ENCODE measurements at places on chromosomes 5 and 9.

GRCh38 chr5:59197911-59198310 is 615.0 kb downstream of the RAB3C start:
- DNase-seq: no peak

DNA sequence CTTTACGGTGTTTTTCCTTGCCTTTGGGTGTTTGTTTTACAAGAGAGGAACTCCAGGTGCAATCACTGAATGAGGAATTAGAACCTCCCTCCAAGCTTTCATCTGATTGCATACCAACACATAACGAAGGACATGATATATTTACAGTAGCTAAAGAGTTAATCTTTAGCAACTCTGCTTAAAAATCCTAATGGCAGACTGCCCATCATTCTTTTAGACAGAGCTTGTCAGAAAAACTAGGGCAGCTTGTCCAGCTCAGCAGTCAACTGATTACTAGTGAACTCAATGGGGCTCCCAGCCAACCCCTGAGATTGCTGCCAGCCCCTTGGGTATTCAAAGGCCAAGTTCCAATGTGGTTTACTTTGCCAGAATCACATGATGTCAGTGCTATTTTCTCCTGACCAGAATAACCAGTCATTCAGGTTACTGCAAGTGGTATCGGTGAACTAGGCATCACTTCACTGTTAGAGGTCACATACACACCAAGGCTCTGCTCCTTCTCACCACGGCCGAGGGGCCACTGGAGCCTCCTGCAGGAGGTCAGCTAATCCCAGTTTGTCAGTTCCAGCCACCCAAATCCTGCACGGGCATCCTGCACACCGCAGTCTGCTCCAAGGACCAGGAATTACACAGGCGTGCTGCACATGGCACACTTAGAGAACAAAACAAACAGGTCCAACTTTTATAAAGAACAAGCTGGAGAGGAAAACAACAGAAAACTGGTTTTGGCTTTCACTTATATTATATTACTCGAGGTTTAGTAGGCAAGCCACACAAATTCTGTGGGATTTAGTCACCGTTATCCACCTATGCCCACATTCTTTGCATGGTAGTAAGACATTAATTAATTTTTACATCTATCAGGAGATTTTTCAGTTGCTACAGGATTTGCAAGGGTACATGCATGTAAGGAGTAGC is 62.5 kb downstream of the NFIB start:
- DNase-seq: no peak

DNA sequence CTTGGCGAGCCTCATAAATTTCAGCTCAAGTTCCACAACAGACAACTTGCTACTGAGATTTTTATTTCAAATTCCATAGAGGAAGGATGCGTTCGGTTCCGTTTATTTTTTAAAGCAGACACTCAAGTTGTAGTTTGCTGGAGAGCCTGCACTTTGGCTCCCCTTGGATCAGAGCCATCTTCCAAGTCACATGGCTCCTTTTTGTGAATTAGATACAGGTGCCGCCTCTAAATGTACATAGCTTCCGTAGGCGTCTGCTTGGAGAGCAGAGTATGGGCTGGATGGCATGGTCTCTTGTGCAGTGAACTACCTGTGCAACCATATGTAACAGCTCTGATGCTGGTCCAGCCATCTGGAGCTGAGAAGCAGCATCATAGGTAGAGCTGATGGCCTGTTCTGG is 73.9 kb upstream of the WWC1 start:
- DNase-seq: no peak

GRCh38 chr9:81490605-81491331 is 198.6 kb downstream of the TLE1 start:
- DNase-seq: no peak

DNA sequence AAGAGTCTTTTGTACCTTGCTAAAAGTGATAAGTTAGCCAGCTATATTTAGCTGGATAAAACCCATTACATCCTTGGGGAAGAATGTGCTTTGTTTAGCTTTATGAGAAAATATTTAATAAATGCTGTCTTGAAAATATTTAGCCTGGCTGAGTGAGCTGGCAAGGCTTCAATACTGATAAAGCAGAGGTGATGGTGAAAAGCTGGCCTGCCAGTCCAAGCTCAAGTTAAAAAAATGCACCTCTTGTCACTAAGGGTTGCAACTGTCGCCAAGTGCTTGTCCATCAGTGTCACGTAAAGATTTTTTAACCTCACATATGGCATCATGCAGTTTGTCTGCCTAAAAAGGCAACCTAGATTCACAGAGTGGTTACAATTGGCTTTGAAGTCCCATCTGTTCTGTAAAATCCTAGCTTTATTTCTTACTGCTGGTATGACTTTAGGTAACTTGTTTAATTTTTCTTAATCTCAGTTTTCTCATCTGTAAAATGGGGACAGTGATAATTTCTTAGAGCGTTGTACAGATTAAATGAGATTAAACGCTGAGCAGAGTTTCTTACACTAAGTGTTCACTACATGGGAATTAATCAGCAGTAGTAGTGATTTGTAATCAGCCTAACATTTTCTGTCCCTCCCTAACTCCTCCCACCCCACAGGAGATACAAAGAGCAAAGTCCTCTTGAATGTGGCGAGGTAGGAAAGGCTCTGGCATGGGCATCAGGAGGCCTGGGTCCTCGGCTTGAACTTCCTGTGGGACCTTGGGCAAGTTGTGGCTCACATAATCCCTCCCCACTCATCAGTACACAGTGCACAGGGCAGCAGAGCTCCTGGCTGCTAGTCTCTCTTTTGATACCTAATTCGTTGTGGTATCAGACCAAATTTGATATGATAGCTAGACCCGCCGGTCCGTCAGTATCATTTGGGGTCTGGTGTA is 48.7 kb downstream of the PIK3R1 start:
- no peak for DNase-seq

- no peak for DNase-seq
Observed at GRCh38 chr5:15943487-15943886, 236.1 kb downstream of the MARCHF11 start.

- DNase-seq: no peak
Observed at GRCh38 chr5:95080030-95080429, 204.9 kb downstream of the MCTP1 start.

DNA sequence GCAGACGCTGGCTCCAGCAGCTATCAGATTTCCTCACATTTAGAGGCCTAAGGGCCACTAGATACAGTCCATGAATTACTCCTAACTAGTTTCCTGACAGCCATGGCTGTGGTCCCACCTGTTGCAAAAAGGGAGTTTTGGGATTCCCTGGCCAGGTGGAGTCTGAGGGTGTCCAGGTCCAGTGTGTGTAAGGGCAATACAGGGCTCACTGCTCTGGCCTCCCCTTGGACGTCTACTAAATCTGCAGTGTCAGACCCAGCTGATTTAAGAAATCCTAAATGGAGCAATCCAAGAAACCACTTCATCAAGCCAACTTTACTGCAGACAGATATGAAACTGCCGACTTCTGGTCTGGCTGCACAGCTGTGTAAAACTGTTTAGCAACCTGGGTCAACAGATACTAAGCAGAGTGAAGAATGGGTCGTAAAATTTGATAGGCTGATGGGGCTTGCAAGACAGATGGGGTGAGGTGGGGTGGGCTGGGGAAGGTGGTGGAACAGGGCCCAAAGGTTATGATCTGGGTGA is 116.4 kb downstream of the GADD45G start:
- no peak for DNase-seq

- DNase-seq: no peak
Observed at GRCh38 chr5:179488975-179489374, 61.4 kb upstream of the RUFY1 start.

DNA sequence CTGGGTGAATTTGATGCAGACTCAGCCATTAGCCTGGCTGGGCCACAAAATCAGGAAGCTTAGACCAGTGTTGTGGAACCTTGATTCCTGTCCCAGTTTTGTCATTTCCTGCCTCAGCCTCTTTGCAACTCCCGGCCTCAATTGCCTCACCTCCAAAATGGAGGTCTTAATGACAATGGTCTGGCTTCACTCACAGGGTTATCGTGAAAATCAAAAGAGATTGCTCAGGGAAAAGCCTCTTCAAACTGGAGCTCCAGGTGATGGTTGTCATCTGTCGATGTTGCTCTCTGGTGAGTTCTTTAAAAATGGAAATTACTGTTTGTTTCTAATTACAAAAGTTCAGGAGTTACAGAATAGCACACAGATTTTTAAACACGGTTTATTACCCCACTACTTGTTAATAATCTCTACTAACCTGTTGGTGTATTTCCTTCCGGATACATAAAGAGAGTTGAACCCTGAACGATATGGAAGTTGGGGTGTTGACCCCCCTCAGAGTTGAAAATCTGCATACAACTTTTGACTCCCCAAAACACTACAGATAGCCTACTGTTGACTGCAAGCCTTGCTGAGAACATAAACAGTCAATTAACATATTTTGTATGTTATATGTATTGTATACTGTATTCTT is 109.9 kb upstream of the CPEB4 start:
- DNase-seq: no peak

- DNase-seq: no peak
Observed at GRCh38 chr5:40022057-40022456, 597.3 kb upstream of the DAB2 start.

- DNase-seq: no peak
Observed at GRCh38 chr5:29321591-29321990, 1871.9 kb upstream of the CDH6 start.

Measured in stimulated activated CD4-positive, alpha-beta T cell treated with anti-CD3 and anti-CD28 coated beads, Interleukin-15, amount 100 ng/mL, for 1 hour (primary cell).